ENCODE measurements at places on chromosomes 11 and 22. TPM values are rescaled to one million over a fixed set of nuclear protein-coding genes. Genes with fewer than 3 reads are reported as not detected.

The TRIM29 gene
- 36.7 TPM for total RNA-seq

GRCh38 chr11:20547411-20547810, 52.0 kb upstream of the SLC6A5 start:
- H3K27me3 ChIP-seq = no peaks in the 10 kb centered on the region
- no peaks in the 10 kb centered on the region for H3K36me3 ChIP-seq
- no peak overlapping the region for H3K27ac ChIP-seq
- no peak for DNase-seq
- H3K4me3 ChIP-seq = no peak overlapping the region

DNA sequence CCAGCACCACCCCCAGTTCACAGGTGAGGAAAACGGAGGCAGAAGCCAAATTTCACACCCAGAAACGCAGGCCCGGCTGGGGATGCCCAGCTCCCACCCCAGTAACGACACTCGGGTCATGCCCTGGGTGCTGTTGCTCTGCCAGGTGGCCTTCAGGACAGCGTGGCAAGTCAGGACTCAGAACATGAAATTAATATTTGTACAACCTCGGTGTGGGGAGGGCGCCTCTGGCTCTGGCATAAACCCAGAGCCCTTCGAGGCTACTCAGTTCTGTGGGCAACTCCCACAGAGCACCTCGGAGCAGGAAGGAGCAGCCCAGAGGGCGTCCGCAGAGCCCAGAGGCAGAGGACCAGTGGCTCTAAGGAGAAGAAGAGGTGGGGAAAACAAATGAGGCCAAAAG, 71.6 kb downstream of the CELSR1 start:
- H3K4me3 ChIP-seq = no peak overlapping the region
- no peak for DNase-seq
- H3K27me3 ChIP-seq = no peaks in the 10 kb centered on the region
- peaks cover 24% of the 10 kb centered on the region for H3K4me1 ChIP-seq
- peak overlapping the region; percentile 67 for H3K27ac ChIP-seq
- H3K36me3 ChIP-seq = no peaks in the 10 kb centered on the region

The LRRC56 gene
- total RNA-seq = 3.6 TPM

The TREH gene
- not detected for total RNA-seq

- no peak overlapping the region for H3K4me3 ChIP-seq
- peaks cover 8% of the 10 kb centered on the region for H3K4me1 ChIP-seq
- no peaks in the 10 kb centered on the region for H3K27me3 ChIP-seq
- DNase-seq = no peak
Measured at GRCh38 chr11:8679006-8679405, 3.5 kb downstream of the TRIM66 start.

DNA sequence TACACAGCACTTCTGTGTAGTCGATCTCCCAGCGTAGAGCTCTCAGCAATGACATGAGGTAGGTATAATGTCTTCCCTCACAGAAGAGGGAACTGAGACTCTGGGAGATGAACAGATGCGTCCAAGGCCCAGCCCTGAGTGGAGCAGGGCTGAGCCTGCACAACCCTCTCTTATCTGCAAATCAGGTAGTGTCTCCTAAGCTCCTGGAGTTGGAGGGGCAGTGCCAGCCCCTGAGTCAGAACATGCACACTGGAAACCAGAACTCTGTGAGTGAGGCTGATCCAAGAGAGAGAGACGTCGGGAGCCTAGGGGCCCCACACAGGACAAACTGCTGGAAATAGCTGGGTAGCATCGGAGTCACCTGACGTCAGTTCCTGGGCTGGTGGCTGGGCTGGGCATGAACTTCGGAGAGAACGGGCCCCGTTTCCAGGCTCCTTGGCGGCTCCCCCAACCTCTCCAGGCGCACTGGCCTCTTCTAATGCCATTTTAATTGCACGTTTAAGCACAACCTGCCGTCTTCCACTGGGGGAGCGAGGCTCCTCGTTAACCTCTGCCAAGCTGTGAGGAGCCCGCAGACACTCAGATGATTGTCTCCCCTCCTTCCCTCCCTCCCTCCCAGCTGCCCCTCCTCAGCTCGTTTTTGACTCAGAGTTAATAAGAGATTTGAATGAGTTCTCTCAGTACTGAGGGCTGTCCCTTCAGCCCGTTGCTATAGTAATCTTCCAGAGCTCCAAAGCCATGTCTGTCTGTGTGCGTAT, 191.2 kb upstream of the TBCEL start:
- H3K4me1 ChIP-seq = no peaks in the 10 kb centered on the region
- no peaks in the 10 kb centered on the region for H3K36me3 ChIP-seq
- H3K4me3 ChIP-seq = no peak overlapping the region
- H3K27me3 ChIP-seq = no peaks in the 10 kb centered on the region
- DNase-seq = no peak

The FGF4 gene
- not detected for total RNA-seq

The CD3D gene
- total RNA-seq = 5.1 TPM

The GLYAT gene
- not detected for total RNA-seq

DNA sequence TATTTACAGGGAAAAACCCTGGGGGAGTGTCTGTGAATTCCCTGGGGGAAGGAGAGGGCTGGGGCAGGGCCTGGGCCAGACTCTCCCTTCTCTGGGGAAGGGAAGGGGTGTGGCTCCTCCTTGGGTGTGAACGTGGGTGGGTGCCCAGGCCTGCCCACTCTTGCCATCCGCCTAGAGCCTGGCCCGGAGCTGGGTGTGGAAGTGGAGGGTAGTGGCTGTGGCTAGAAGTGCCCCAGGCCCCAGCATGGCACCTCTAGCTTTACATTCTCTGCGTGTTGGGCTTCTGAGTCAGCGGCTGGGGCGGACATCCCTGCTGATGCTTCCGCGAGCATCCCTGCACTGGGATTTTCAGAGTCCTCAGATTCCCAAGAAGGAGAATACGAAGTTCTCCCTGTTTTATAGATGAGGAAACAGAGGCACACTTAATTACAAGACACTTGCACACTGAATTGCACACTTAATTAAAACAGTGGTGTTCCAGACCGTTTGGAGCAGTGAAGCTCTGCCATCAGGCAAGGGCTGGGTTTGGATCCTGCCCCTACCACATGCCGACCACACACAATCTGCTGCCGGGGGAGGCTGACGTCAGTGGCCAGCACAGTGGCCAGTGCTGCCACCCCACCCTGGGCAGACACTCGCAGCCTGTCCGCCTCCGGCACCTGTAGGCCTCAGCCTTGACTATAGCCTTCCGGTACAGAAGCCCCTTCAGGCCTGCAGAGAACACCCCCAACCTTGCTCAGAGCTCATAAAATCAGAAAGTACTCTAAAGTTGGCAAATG, 7.6 kb downstream of the BAD start:
- no peak for DNase-seq
- H3K27me3 ChIP-seq = no peaks in the 10 kb centered on the region
- no peak overlapping the region for H3K27ac ChIP-seq
- H3K4me3 ChIP-seq = no peak overlapping the region
- peaks cover 29% of the 10 kb centered on the region for H3K36me3 ChIP-seq

- H3K27me3 ChIP-seq = no peaks in the 10 kb centered on the region
- H3K4me1 ChIP-seq = no peaks in the 10 kb centered on the region
- H3K27ac ChIP-seq = no peak overlapping the region
- H3K36me3 ChIP-seq = no peaks in the 10 kb centered on the region
Measured at GRCh38 chr11:117278347-117278746, 12.8 kb upstream of the BACE1-AS start.

GRCh38 chr11:32671051-32671450, 87.4 kb downstream of the EIF3M start:
- no peaks in the 10 kb centered on the region for H3K27me3 ChIP-seq
- H3K4me1 ChIP-seq = no peaks in the 10 kb centered on the region
- no peak overlapping the region for H3K4me3 ChIP-seq
- DNase-seq = no peak
- H3K36me3 ChIP-seq = no peaks in the 10 kb centered on the region

- no peak overlapping the region for H3K27ac ChIP-seq
- no peaks in the 10 kb centered on the region for H3K36me3 ChIP-seq
- no peaks in the 10 kb centered on the region for H3K27me3 ChIP-seq
- H3K4me1 ChIP-seq = peaks cover 5% of the 10 kb centered on the region
- no peak for DNase-seq
- no peak overlapping the region for H3K4me3 ChIP-seq
Measured at GRCh38 chr11:94557992-94558391, 9.2 kb upstream of the PIWIL4 start.

The LSP1 gene
- 143 TPM for total RNA-seq

The DMC1 gene
- 0.61 TPM for total RNA-seq

DNA sequence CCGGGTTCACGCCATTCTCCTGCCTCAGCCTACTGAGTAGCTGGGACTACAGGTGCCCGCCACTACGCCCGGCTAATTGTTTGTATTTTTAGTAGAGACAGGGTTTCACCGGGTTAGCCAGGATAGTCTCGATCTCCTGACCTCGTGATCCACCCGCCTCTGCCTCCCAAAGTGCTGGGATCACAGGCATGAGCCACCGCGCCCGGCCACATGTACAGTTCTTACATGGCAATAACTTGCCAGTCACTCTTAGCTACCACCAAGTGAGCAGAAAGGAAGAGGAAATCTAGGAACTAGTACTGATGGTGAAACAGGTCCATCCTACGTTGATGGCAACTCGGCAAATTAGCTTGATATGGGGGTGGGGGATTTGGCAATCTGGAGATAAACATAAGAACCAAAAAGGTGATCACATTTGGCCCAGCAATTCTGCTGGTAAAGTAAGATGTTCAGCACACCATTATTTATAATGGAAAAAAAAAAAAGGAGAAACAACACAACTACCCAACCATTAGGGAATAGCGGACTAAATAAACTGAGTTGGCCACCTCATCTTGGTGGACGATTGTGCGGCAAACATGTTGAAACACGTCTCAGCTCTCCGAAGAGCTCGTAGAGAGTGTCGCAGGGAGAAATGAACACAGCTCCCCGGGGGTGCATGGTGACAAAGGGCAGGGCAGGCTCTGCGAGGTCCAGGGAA, 5.3 kb downstream of the NLRP6 start:
- peaks cover 41% of the 10 kb centered on the region for H3K4me1 ChIP-seq
- no peak overlapping the region for H3K27ac ChIP-seq
- peaks cover 42% of the 10 kb centered on the region for H3K27me3 ChIP-seq
- H3K36me3 ChIP-seq = no peaks in the 10 kb centered on the region

The CECR2 gene
- total RNA-seq = 35.6 TPM

DNA sequence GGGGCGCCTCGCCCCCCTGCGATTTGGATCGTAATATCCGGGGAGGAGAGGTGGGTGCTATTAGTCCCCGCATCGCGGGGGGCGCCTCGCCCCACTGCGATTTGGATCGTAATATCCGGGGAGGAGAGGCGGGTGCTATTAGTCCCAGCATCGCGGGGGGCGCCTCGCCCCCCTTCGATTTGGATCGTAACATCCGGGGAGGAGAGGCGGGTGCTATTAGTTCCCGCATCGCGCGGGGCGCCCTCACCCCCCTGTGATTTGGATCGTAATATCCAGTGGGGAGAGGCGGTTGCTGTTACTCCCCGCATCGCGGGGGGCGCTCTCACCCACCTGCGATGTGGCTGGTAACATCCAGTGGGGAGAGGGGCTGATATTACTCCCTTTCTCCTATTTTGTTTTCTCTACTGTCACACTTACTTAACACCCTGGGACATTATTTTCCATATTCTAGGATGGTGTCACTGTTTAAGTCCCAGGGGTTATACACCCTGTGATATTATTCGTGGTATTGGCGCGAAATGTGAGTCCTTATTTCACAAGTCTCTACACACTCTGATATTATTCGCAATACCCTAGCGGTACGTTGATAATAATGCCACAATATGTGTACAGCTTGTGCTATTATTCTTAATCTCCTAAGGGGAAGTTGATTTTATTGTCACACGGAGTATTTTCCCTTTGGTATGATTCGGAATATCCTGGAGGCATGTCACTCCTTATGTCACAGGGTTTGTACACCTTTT, 57.8 kb upstream of the ALDH3B2 start:
- H3K27ac ChIP-seq = no peak overlapping the region
- peak overlapping the region; percentile 2 for H3K4me3 ChIP-seq
- H3K27me3 ChIP-seq = no peaks in the 10 kb centered on the region
- H3K36me3 ChIP-seq = no peaks in the 10 kb centered on the region
- peak; percentile 85 for DNase-seq

The ZBTB16 gene
- 176 TPM for total RNA-seq

GRCh38 chr11:13674799-13675509, 6.5 kb downstream of the FAR1 start:
- H3K4me1 ChIP-seq = peaks cover 13% of the 10 kb centered on the region
- no peaks in the 10 kb centered on the region for H3K27me3 ChIP-seq
- no peak for DNase-seq
- H3K36me3 ChIP-seq = no peaks in the 10 kb centered on the region
- H3K27ac ChIP-seq = peak overlapping the region; percentile 5
- H3K4me3 ChIP-seq = no peak overlapping the region

The CD248 gene
- 2.0 TPM for total RNA-seq

GRCh38 chr22:47124961-47125360, 362.5 kb downstream of the TBC1D22A start:
- DNase-seq = no peak
- no peaks in the 10 kb centered on the region for H3K27me3 ChIP-seq
- H3K27ac ChIP-seq = no peak overlapping the region
- H3K4me1 ChIP-seq = no peaks in the 10 kb centered on the region
- no peaks in the 10 kb centered on the region for H3K36me3 ChIP-seq

GRCh38 chr22:49328630-49329405, 498.9 kb downstream of the BRD1 start:
- H3K27me3 ChIP-seq = no peaks in the 10 kb centered on the region
- no peaks in the 10 kb centered on the region for H3K36me3 ChIP-seq
- H3K4me1 ChIP-seq = no peaks in the 10 kb centered on the region
- H3K4me3 ChIP-seq = no peak overlapping the region

- no peaks in the 10 kb centered on the region for H3K36me3 ChIP-seq
- no peaks in the 10 kb centered on the region for H3K4me1 ChIP-seq
- H3K27me3 ChIP-seq = no peaks in the 10 kb centered on the region
- no peak for DNase-seq
- no peak overlapping the region for H3K27ac ChIP-seq
- H3K4me3 ChIP-seq = no peak overlapping the region
Measured at GRCh38 chr11:112518371-112518770, 257.7 kb upstream of the PLET1 start.

DNA sequence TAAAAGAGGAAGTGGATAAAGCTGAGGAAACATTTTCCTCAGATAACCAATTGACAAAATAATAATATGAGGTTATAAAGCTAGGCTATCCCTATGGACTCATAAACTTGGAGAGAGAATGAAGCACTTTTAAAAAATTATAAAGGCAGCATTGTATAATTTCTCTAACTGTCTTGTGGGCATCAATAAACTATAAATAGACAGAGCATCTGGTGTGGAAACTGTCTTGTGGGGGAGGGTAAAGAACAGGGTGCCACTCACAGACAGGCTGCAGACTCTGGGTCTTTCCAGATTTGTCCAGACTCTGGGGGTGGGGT, 333.5 kb downstream of the BUD13 start:
- no peak for DNase-seq
- H3K36me3 ChIP-seq = no peaks in the 10 kb centered on the region
- H3K4me1 ChIP-seq = no peaks in the 10 kb centered on the region
- no peaks in the 10 kb centered on the region for H3K27me3 ChIP-seq
- H3K4me3 ChIP-seq = no peak overlapping the region

Data from upper lobe of left lung (tissue), 6 donors.